Large intestine (tissue), 12 donors: ENCODE measurements at places on chromosomes 13 and 19.
A peak's percentile ranks its signal among the peaks of the same experiment; 100 is the strongest.

- no peak for DNase-seq
Observed at GRCh38 chr19:21482863-21483276, 22.5 kb upstream of the ZNF429 start.

DNA sequence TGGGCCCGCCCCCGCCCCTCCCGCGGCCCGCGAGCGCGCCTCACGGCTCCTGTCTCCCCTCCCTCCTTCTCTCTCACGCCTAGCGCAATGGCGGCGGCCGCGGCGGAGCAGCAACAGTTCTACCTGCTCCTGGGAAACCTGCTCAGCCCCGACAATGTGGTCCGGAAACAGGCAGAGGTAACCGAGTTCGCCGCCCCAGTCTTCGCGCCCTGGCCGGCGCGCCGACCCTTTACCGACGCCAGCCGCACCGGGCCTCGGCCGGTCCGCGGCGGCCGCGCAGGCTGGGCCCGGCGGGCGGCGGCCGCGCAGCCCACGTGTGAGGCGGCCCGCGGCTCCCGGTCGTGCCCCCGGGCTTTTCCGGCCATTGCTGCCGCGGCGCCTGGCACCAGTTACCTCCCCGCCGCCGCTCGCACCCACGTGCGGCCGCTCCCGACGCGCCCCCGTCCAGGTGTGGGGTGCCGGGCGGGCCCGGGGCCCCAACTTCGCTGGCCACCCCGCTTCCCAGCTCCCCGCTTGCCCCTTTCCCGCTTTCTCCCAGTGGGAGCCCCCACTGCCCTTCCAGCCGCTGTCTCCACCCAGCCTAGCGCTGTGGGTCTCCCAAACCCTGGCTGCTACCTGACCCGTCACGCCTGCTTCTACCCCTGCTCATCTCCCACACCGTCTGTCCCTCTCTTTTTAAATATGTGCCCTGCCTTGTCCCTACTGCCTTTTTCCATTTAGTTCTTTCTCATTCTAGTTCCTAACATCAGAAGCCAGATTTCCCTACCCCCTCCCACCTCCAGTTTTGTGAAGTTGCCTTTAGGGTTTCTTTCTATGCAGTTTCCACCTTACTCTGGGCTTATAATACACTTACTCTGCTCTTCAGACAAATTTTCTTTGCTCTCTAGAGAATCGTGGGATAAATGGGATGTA, 23.4 kb downstream of the IPO5 start:
- DNase-seq: peak; percentile 4

DNA sequence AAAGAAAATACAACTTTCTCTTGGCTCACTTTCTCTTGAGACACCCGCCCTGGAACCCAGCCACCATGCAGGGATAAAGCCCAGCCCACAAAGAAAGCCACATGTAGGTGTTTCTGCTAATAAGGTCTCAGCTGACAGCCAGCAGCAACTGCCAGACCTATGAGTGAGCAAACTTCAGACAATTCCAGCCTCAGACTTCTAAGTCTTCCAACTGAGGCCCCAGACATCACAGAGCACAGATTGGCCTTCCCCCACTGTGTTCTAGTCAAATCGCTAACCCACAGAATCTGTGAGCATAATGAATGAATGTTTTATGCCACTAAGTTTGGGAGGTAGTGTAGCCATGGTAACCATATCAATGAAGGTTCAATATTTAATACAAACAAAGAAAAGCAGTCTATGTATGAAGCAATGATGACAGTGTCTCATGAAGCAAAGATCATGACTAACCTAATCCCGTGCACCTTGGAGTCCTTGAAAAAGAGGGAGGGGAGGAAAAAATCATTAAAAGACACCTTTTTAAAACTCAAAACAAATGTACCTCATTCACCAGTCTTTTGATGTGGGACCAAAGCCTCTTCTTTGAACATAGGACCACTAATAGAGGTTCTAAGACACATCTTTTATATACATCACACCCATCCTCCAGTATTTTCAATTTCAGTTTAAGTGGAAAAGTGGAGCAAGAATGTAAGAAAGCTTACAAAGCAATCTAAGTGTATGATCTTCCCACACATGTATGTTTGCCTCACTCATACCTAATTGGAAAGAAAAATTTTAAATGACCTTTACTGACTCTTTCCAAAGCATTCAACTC, 6.2 kb downstream of the MRPS31 start:
- no peak for DNase-seq

DNA sequence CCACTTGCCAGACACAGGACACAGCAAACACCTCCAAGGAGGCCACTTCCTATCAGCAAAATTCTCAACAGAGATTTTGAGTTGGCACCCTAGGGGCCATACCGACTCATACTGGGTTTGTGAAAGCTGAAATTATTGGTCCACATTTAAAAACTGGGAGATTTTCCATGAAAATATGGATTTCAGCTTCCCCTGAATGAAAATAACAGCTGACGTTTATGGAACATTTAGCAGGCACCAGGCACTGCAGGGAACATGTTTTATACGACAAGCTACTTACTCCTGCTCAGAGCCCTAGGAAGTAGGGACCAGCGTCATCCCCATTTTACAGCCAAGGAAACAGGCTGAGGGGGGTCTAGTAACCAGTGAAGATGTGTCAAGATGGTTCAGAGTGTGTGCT, 169.3 kb downstream of the IER2 start:
- DNase-seq: no peak

DNA sequence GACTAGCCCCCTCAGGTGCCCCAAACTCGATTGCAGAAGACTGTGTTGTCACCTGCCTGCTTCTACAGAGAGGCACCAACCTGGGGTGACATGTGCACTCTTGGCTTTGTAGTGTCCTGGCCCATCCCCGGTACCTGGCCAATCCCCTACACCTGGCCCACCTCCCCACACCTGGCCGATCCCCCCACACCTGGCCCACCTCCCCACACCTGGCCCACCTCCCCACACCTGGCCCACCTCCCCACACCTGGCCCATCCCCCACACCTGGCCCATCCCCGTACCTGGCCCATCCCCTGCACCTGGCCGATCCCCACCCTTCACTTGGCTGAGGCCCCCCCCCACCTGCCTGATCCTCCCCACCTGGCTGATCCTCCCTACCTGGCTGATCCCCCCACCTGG, 25.4 kb downstream of the ATP11A start:
- DNase-seq: no peak

- DNase-seq: no peak
Observed at GRCh38 chr13:107643615-107644014, 571.7 kb downstream of the LIG4 start.

GRCh38 chr13:48624016-48624415, 29.7 kb upstream of the CYSLTR2 start:
- no peak for DNase-seq

DNA sequence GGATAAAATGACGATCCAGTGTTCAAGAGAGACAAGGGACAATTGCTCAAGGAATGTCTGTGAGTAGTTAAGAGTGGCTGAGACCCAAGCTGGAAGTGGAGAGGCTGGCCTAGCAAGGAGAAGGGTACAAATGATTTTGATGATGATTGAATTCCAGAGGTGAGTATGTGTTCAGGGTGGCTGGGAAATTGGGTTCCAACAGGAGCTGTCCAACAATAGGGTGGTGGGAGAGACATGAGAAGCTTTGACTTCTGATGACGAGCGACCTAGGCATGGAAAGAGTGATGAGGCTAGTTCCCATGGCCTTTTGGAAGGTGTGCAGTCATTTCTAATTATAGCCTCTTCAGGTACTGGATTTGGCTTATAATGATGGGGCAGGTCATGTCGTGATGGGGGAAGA, 29.1 kb upstream of the DCLK1 start:
- no peak for DNase-seq

GRCh38 chr13:43180837-43181236, 157.5 kb downstream of the DNAJC15 start:
- DNase-seq: no peak

- peak; percentile 82 for DNase-seq
Observed at GRCh38 chr19:48553676-48554384, 1.9 kb downstream of the SULT2B1 start.

DNA sequence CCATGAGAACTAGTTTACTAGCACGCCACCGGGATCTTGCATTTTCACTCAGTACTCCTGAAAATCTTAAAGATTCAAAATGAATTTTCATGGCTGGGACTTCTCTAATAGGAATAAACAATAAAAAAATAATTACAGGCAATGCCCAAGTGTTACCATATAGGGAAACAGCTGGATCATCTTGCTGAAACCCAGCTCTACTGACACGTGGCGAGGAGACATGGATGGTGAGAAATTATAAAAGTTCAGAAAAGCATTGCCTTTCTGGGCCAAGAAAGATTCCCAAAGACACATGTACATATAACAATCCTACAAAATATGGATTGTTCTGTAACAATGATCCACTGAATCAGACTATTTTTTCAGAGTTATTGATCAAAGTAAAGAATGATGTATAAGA, 209.3 kb downstream of the RGCC start:
- DNase-seq: no peak

- no peak for DNase-seq
Observed at GRCh38 chr19:10748927-10749434, 31.1 kb downstream of the DNM2 start.

GRCh38 chr19:51096473-51097165, 11.6 kb downstream of the CTU1 start:
- no peak for DNase-seq

- no peak for DNase-seq
Observed at GRCh38 chr13:42275098-42275471, 3.1 kb downstream of the AKAP11 start.

DNA sequence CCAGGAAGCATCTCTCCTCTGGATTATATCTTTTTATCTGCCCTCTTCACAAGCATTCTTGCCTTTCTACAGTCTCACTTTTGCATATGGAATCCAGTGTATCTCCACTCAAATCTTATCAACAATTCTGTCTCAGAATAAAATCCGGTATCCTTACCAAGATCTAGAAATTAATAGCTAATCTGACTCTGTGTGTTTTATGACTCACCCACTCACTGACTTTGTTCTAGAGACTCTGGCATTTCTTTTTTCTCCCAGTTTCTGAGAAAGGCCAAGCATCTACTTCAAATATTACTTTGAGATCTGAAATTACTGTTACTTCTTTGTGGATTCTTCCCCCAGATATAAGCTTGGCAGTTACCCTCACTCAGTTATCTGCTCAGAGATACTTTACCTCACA, 913.5 kb upstream of the ATXN8OS start:
- no peak for DNase-seq

GRCh38 chr19:32682317-32682716, 6.7 kb downstream of the RGS9BP start:
- DNase-seq: no peak

- DNase-seq: no peak
Observed at GRCh38 chr13:98826146-98826545, 73.7 kb upstream of the SLC15A1 start.

DNA sequence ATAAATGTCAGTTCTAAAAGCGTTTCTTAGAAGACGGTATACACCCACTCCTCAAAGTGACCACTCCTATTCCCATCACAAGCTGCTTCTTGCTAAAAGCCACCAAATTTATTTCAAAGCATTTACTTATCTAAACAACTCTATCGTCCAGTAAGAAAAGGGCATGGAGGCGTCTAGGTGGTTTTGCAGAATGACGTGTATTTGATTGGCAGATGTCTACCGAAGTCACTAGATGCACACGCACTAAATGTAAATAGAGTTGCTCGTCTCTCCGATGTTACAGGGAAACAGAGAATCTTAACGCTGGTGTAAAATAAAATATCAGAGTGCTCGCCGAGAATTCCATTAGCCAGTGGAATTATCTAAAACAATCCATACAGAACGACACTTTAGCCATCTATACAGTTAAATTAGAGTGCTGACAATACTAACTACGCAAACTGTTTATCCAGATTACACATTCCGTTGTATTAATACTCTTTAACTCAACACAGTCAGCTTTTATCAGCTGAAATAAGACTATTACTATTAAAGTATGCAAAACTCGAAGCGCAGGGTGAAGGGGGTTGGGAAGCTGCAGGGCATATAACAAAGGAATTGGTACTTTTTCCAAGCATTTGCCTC, 1.9 kb downstream of the KLF12 start:
- DNase-seq: peak; percentile 32

DNA sequence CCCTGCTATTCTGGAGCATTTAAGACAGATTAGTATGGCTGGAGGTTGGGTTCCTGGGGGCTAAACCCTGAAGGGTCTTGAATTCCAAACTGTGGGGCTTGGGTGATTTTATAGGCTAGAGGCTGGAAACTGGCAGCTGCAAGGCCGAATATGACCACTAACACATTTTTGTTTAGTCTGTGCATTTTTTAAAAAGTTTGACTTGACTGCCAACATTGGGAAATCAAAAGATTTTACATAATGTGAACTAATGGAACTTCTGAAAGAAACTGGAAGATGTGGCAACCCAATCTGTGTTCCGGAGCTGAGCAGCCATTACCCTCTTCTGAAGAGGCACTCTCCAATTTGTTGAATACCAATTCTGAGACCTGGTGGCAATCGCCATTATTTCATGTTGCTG, 5.1 kb downstream of the ZNF784 start:
- no peak for DNase-seq

DNA sequence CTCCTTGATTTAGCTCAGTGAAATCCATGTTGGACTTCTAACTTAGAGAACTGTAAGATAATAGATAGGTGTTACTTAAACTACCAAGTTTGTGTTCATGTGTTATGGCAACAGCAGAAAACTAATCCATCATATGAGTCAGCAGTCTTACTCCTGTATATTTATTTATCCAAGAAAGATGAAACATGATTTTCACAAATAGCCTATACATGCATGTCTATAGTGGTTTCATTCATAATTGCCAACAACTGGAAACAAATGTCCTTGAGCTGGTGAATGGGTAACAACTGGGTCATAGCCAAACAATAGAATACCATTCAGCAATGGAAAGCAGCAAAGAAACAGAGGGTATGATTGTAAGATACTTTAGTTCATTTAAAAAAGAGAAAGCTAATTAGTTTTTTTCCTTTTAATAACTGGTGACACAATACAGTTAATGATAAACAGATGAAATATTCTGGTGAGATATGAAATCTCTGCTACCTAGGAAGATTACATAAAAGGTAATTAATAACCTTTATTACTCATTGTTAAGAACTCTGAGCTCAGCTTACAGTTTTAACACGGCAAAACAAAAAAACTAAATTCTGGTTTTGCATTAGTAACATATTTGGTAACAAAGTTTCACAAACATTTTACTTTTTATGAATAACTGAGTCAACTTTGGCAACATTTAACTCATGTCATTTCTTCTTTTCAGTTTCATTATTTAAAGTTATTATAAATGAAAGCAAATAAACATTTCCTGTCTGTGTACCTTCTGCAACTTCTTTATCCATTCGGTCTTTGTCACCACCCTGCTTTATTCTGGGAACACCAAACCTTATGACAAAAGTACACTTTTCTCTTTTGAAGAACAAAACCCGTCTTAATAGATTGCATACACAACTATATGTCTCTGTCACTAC, 181.3 kb downstream of the LIG4 start:
- peak; percentile 56 for DNase-seq

DNA sequence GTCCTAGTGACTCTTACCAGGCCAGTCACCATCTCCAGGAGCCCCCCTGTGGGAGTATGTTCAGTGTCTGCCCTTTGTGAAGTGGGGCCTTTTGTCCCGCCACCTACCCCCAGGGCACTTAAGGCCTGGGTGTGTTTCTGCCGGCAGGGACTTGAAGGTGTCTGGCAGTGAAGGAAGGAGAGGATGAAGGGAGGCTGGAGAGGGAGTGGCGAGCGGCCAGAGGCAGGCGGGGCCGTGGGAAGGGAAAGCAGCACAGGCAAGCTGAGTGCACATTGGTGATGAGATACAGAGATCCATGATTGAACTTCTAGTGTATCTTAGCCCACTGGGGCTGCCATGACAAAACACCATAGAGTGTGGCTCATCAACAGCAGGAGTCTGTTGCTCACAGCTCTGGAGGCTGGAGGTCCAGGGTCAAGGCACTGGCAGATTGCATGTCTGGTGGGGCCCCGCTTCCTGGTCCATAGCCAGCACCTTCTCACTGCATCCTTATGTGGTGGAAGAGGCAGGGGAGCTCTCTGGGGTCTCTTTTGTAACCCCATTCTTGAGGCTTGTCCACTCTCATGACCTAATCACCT, 17.5 kb downstream of the CUL4A start:
- DNase-seq: no peak
